ENCODE measurements at places on chromosomes 5 and 9.

DNA sequence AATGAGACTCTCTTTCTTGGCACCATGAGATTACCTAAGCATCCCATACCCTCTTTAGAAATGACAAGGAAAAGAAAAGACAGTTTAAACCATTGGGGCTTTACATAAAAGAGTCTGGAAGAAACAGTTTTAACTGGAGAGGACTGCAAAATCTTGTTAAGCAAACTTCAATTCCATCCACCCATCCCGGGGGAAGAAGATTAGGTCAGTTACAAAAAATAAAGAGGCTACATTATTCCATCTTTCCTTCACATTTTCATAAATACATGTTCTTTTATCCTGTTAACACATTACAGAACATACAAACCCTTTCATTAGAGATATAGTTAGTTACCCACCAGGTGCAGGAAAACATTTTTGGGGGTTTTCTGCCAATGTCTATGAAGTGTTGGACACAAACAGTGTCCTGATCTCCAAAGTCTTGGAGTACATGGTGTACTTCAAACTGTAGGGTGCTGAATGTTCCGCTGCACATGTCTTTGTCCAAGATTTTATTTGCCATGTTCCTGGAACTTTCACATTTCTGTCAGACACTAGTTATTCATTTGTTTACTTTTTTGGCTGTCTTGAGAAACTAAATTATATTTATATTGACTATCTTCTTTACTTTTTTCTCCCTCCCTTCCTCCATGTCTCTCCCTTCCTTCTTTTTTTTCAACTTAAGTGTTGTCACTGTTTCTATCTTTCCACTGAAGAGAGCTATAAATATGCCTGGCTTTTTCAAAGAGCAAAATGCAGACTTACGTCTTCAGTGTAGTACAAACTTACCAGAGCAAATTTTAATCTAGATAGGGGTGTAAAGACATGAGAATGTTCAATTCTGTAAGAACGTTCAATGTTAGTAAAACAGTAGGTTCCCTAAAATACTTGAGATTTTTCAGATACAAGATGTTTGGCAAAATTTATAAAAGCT lies 410.9 kb upstream of the PRR16 start:
- no peak for DNase-seq

- no peak for DNase-seq
These were observed 26.4 kb downstream of the LPCAT1 start for GRCh38 chr5:1497242-1497777.

GRCh38 chr9:87682618-87683017 lies 43.3 kb upstream of the CTSL start:
- DNase-seq: no peak

DNA sequence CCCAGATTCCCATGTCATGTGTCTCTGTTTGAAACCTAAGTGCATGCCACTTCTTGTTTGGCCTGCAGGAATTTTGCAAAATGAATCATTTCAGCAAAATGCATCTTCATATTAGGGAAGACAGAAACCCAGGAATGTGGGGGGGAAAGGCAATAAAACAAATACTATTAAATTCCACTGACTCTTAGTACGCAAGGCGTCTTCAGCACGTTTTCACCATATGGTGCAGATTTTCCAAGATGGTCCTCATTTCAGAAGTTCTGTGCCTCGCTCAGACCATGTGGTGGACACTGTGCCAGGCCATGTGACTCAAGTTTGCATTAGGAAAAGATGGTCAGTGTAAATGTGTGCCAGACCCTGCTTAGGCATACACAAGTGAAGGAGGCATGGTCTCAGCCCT lies 184.0 kb downstream of the ACTL7B start:
- peak; percentile 11 for DNase-seq

DNA sequence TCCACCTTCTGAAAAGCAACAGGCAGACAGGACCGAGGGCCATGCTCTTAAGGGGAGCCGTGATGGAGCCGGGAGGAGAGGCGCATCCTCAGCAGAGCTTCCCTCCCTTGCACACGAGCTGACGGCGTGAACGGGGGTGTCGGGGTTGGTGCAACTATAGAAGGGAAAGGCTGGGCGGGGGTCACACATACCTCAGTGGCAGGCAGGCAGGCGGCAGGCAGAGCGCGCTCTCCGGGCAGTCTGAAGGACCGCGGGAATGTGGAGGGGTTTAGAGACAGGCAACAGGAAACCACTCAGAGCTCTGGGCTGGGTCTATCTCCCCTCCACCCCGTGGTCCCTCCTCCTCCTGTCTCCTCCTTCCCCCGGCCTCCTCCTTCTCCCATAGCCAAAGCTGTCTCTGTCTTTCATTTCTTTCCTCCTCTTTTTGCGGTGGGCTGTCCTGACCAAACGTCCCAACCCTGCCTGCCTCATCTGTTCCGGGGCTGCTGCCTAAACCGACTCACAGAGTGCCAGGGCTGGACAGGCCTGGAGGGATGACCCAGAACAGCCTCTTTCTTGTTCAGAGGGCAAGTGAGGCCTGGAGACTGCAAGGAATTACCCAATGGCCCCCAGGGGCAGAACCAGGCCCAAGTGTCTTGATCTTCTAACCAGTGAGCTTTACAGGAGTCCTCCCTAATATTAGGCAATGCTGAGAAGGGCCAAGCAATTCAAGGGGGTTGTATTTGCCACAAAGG lies at the start of gene SPARC:
Gene SPARC, minus strand, starts transcription at position 242 of the 734 bp plus-strand sequence. CDS start 10,727 bp downstream, outside the sequence.
- peak; percentile 78 for DNase-seq

- peak; percentile 36 for DNase-seq
These were observed 201.2 kb downstream of the ADAMTS12 start for GRCh38 chr5:33690374-33691135.

DNA sequence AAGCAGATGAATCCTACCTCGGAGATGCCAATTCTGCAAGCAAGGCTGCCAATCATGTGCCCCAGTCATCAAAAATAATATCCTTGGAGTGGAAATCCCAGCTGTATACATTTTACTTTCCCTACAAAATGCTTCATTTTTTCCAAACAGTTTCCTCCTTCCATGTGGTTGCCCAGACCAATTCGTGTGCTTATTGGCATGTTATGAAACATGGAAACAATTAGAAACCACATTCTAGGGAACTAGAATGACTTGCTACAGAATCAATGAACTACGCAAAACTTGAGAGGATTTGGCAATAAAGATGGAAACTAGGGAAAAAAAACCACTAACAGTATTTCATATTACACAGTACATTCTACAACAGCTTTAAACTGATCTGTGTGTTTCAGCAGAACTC lies 584.5 kb upstream of the DMAC1 start:
- no peak for DNase-seq

DNA sequence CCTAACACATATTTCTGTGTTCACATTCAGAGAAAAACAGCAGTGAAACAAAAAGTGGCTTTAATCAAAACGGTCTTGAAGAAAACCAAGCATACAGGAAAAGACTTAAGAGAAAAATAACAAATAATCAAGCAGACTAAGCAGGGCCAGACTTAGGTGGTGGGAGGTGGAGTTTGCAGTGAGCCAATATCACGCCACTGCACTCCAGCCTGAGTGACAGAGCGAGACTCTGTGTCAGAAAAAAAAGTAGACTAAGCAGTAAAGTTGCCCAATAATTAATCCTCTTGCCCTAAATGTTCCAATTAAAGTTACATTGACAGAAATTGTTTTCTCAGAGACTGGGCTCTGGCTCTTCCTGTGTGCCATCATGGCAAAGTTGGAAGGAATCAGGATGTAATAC lies 26.6 kb upstream of the GLDC start:
- no peak for DNase-seq

- no peak for DNase-seq
These were observed 239.5 kb upstream of the SLC24A2 start for GRCh38 chr9:20028192-20028848.

DNA sequence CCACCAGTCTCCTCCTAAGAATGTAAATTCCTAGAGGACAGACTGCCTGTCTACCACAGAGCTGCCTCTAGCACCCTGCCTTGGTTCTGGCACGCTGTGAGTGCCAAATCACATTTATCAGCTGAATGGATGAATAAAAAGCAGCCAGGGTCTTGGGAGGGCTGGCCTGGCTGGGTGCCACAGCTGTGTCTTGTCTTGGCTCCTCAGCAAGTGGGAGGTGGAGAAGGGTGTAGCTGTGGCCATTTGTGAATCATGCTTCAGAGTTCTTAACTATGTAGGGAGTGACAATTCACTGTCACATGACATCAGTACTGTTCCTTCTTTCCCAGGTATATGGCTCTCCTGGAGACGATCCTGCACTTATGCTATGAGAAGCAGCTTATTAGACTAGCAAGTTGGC lies 70.6 kb downstream of the DCP2 start:
- DNase-seq: no peak

GRCh38 chr5:136222580-136223235 lies 29.7 kb upstream of the SMIM32 start:
- DNase-seq: no peak

DNA sequence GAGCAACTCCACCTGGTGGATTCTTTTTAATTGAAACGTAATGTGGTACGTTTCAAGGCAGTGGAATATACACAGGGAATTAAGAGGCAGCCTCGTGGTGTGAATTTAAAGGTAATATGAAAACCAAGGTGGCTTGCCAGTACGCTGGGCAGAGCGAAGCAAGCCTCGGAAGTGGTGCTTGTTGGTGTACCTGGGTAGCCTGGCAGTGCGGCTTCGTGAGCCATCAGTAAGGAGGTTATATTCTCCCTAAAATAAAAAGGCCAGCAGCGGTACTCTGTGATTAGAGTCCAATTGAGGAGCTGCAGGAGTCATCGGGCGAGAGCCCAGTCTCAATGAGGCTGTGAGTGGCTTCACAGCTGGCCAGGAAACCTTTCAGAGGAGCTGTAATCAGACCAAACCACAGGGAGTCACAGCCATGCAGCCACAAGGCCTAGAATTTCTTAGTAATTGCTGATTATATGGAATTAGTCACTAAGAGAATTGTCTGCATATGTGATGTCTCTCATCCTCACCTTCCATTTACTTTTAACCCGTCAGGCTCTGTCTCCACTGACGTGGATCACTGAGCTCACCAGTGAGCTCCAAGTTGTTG lies 57.7 kb downstream of the DCP2 start:
- peak; percentile 55 for DNase-seq

DNA sequence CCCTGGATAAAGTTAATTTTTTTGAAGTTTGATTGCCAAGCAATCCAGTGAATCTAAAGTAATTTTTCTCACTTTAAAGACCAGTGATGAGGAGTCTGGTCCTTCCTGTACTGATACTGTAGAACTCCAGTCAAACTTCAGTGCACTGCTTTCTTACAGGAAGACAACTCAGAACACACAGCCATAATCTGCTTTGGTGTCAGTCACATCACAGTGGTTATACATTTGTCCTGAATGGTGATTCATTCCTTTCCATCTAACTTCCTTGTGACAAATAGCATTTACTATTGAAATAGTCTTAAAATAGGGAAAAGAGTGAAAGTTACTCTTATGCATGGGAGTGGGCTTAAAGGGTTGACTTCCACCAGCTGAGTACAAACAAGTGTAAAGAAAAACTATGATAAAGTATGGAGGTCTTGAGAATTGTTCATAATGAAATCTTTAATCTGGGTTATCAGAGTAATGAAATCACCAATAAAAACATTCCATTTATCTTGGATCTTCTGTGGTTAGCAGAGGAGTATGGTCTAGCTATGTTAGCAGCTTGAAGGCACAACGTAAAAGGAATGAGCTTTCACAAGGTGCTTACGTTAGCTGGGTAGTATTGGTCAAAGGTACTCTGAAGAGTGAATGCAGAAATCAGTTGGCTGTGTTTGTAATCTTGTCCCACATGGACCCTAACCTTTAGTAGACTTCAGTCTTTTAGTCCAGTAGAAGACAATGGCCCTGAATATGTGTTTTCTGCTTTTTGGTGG lies 41.5 kb downstream of the DCP2 start:
- no peak for DNase-seq

DNA sequence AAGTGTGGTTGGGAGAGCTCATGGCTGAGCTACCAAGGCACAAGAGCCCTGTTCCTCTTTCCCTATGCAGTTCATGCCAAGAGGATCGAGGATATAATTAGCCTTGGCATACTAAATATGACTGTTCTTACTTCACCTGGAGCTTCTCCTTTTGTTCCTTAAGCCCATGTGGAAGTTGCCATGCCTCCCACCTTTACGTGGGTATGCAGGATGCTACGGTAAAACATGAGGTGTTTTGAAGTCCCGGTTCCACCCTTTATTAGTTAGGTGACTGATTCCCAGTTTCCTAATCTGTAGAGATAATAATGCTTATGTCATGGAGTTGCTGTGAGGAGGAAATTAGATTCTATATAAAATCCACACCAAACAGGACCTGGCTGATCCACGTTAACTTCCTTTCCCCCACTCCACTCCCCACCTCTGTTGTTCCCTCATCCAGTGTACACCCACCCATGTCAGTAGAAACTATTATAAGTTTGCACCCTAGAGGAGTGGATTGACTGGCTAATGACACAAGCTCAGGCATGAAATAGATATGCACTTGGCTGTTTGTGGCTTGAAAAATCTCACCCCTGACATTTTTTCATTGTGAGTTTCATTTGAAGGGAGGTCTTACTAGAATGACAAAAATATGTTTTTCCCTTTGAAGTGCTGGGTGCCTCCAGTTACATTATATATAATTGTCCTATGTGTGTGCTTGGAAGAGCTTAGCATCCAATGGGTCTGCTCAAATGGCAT lies 36.8 kb upstream of the SHOC1 start:
- no peak for DNase-seq

- peak; percentile 27 for DNase-seq
These were observed 6.0 kb downstream of the POU5F2 start for GRCh38 chr5:93735378-93735777.

DNA sequence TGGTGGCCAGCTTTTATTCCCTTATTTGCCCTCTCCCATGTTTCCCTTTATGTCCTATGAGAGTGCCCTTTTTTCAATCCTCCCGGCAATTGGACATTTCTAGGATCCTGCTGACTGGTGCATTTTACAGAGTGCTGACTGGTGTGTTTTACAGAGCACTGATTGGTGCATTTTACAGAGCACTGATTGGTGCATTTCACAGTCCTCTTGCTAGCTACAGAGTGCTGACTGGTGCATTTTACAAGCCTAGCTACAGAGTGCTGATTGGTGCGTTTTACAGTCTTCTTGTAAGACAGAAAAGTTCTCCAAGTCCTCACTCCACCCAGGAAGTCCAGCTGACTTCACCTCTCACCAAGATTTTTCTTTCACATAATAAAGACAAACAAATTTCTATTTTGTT lies 15.4 kb upstream of the FANCC start:
- no peak for DNase-seq
